IPS-NIHi11 (cell line): ENCODE measurements at places on chromosomes 5 and 9.

DNA sequence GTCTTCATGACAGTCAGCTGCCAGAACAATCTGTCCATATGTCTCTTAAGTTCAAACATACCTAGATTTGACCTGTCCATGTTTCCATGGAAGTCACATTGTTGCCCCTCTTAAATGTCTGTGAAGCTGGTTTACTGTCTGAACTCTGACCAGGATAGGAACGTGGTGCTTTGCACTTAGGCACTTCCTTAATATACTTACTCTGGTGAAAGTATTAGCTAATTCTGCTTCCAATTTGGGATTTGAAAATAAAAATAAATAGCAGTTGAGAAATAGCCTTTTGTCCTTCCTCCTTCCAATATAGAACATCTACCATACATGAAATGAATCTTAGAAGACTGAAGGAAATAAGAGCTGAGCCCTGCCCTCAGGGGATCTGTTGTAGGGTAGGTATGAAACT is 524.5 kb upstream of the CLINT1 start:
- no peak for DNase-seq

GRCh38 chr5:96619946-96620345 is 42.2 kb upstream of the CAST start:
- DNase-seq: no peak

GRCh38 chr5:104914536-104915070 is 1352.0 kb upstream of the NUDT12 start:
- no peak for DNase-seq

- DNase-seq: no peak
Measured at GRCh38 chr5:74355041-74355824, 285.3 kb downstream of the ENC1 start.

GRCh38 chr5:143896966-143897365 is 85.0 kb downstream of the HMHB1 start:
- no peak for DNase-seq

GRCh38 chr9:123871781-123872180 is 58.1 kb downstream of the DENND1A start:
- DNase-seq: no peak

GRCh38 chr5:126016256-126016655 is 407.0 kb upstream of the GRAMD2B start:
- DNase-seq: no peak

DNA sequence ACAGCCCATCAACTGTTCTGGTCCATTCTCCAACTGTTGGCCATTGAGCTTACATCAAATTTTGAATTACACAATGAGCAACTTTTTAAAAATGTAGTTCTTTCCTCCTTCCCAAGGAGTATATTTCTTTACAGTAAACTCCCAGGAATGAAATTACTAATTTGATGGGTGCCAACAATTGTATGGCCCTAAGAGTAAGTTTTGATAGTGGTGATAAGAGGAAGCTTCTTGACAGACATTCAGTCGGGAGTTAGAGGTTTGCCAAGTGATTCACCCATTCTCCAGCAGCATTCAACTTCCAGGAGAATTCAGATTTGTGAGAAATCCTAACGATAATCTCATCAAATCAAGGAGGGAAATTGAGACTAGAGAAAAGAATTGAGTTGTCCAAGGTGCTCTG is 579.9 kb downstream of the ACTL7B start:
- no peak for DNase-seq

DNA sequence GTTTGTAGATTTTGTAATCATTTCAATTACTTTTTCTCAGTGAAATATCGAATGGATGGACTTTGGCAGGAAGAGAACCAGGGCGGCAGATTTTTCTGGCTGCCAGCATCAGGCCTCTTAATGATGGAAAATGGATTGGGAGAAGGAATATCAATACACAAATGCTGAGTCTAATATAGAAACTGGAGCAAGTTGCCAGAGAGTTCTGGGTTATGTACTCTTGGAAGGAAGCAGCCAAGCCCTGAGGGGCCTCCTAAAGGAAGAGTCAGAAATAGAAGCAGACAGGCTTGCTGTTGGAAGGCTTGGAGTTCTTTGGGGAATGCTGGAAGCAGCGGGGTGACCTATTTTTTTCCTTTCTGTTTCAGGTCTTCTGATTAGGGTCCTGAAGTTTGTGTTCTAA is 428.6 kb downstream of the DMAC1 start:
- no peak for DNase-seq

GRCh38 chr9:112506571-112506970 is 19.9 kb downstream of the KIAA1958 start:
- no peak for DNase-seq
